ENCODE measurements at places on chromosomes 12 and 14.

DNA sequence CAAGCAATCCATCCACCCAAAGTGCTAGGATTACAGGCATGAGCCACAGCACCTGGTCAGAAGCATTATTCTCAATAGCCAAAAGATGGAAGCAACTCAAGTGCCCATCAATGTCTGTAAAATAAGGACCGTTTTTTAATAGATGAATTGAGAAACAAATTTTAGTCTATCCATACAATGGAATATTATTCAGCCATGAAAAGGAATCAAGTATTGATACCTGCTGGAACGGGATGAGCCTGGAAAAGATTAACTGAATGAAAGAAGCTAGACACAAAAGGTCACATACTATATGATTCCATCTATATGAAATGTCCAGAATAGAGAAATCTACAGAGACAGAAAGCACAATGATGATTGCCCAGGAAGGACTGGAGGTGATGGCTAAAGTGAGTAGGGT lies 9.1 kb upstream of the FBXW8 start:
- ATAC-seq = no peak

DNA sequence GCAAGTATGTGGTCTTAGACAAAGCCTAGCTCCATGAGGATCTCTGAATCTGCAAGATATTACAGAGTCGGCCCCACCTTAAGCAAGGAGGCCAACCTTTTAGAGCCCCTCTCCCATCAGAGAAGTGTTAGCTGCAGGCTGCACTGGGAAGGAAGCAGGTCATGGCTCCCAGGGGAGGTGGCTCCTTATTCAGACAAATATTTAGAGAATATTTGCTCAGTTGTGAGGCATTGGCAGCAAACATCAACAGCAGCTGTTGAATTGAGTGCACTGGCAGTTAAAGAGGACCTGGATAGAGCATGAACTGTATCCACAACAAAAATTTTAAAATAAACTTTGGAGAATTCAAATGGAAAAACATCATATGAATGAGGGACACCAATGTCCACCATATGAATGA lies 44.7 kb downstream of the FSCB start:
- ATAC-seq = no peak

- no peak for ATAC-seq
Measured at GRCh38 chr14:55585854-55586253, 5.8 kb downstream of the KTN1 start.

DNA sequence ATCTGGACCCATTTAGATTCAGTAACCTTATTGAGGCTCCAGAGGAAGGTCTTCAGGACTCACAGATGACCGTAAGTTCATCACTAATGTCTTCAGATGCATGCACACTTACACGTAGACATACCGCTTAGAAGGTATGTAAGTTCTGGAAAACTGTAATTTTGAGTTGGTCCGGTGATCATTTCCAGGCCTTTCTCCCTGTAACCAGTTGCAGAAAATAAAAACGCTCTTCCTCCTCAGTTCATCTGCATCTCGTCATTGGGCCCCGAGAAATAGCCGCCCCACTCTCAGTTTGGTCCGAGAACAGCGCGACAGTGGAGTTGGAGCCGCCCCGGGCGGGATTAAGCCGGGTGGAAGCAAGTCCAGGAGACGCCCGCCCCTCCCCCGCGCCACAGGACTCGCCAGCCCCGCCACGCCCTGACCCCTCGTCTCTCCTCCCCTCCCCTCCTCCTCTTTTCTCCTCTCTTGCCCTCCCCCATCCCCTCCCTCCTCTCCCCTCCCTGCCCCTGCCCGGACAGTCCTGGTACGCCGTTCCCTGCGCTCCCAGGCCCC lies 83.7 kb downstream of the TNFAIP2 start:
- ATAC-seq = no peak

DNA sequence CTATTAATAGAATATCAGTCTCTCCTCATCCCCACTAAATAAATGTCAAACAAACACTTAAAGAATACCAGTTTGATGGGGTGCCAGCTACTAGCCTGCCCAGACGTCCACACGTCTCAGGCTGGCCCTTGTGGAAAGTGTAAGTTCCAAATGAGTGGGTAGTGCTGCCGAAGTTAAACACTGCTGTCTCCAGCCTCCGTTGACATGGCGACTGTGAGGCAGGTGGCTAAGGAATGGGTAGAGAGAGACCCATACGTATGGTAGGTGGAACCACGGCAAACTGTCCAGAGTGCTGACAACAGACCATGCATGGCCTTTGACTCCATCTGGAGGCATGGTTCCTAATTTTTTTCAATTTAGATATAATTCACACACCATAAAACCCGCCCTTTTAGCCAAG lies 37.9 kb downstream of the PITPNM2 start:
- ATAC-seq = no peak

DNA sequence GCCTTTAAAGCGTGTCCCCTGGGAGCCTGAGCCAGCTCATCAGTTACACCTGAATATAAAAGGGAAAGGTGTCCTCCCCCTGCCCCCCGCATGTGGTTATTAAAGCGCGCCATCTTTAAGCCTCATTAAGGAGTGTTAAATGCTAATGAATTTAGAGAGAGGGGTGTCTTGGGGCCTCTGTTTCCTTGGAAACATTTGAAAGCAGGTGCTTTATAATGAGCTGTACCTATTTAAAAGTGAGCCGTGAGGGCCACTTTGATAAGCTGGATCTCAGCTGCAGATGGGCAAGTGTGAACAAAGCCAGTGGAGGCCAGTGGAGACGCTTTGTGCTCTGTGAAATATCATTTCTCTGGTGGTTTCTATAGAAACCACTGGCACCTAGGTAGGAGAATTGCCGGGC lies 84.0 kb downstream of the BEGAIN start:
- no peak for ATAC-seq

- ATAC-seq = no peak
Measured at GRCh38 chr14:104292084-104292970, 153.9 kb downstream of the KIF26A start.

DNA sequence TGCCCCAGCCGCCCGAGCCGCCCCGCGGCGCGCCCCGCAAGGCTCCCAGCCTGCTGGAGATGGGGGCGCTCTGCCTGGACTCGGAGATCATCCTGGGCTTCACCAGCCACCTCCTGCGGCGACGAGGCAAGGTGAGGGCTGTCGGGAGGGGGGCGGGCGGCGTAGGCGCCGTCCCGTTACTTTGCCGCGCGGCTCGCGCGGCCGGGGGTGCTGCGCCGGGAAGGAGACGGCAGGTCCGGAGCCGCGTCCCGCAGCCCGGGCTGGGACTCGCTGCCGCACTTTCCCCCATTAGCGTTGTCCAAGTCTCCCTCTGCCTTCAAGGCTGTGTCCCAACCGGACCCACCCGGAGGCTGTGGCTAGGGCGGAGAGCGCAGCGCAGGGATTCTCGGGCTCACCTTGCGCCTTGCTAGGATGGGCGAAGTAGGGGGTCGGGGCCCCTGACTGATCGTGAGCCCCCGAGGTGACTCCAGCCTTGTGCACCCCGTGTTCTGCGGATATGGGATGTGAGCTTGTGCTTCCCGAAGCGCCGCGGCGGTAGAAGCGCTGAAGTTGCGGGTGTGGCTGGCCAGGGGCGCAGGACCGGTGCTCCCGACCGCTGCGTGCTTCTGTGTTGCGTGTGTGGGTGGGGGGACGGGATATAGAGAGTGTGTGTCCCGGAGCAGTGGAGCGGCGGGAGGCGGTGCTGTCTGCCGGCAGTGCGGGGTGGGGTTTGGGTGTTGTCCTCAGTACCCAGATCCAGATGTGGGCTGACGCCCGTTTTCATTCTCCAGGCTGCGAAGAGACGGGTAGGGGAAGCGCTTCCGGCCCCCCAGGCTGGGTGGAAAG lies 1.7 kb upstream of the KIF26A start:
- no peak for ATAC-seq

- ATAC-seq = no peak
Measured at GRCh38 chr12:2578772-2579171, 216.0 kb upstream of the FKBP4 start.

DNA sequence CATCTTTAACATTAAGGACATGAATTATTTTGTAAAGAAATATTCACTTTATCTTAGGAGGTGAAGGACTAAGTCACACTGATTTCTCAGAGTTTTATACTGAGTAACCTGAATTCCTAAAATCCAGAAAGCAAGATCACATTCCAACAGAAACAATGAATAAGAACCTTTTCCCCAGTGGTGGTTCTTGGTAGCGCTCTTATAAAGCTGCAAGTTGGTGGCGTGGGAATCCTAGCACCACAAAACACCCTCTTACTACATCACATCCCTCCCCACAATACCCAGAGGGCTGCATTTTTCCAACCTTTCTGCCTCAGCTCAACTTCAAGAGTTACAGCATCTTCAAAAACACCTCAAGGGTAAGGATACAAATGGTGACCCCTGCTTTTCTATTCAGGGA lies 44.0 kb upstream of the SMUG1 start:
- no peak for ATAC-seq

GRCh38 chr14:65107200-65107599 lies 4.9 kb upstream of the MAX start:
- no peak for ATAC-seq

DNA sequence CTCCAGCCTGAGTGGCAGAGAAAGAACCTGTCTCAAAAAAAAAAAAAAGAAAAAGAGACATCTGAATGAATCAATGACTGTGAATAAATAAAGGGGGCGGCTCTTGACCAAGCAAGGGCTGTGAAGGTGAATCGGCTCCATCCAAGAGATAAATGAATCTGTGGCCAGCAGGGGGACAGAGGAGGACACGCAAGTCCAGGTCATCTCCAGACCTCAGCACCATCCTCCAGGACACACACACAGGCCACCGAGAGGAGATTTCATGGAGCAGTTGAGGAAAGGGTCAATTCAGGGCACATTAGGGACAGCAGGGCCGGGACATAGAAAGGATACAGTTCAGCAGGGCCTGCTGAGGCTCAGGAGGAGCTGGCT lies 21.6 kb downstream of the TRPV4 start:
- no peak for ATAC-seq

DNA sequence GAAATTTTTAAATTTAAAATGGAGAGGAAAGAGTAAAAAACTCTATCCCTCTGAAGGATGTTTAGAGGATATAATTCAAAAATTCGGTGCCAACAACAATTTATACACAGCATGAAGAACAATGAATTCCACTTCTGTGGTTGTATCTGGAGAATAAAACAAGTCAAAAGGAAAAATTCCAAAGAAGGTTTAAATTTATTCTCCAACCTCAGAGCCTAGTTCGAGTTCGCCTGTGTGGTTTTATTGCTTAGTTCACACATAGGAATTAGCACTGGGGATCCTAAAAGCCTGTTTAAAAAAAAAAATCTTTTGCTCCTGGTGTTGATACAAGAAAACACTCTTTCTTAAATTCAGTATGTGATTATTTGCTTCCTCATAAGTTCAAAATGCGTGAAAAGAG lies 79.2 kb downstream of the LLPH start:
- no peak for ATAC-seq
